ENCODE measurements at places on chromosomes 6 and 20.
A peak's percentile ranks its signal among the peaks of the same experiment; 100 is the strongest.

DNA sequence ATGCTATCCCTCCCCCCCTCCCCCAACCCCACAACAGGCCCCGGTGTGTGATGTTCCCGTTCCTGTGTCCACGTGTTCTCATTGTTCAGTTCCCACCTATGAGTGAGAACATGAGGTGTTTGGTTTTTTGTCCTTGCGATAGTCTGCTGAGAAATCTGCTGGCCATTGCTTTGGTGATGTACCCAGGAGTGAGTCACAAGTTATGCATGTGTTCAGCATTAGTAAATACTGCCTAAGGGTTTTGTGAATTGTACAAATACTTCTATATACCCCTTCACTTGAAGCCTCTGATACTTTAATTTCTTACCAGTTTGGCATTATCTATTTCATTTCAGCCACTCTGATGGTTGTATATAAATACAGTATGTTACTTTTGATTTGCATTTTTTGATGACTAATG, 711.3 kb upstream of the GJE1 start:
- H3K27me3 ChIP-seq, result no peaks in the 10 kb centered on the region
- H3K27ac ChIP-seq, result no peak overlapping the region
- peaks cover 12% of the 10 kb centered on the region for H3K36me3 ChIP-seq
- H3K4me3 ChIP-seq, result no peak overlapping the region

- no peak overlapping the region for H3K27ac ChIP-seq
- H3K4me1 ChIP-seq, result 0 out of 2 replicates have a peak, but pooled peaks cover 6% of the 10 kb centered on the region
- H3K27me3 ChIP-seq, result no peaks in the 10 kb centered on the region
- no peaks in the 10 kb centered on the region for H3K36me3 ChIP-seq
Observed at GRCh38 chr6:97123112-97123511, 159.9 kb downstream of the MMS22L start.

GRCh38 chr6:1858196-1858595, 248.5 kb downstream of the FOXC1 start:
- H3K27ac ChIP-seq, result no peak overlapping the region
- no peaks in the 10 kb centered on the region for H3K27me3 ChIP-seq
- H3K4me1 ChIP-seq, result peaks cover 54% of the 10 kb centered on the region

- H3K4me1 ChIP-seq, result peaks cover 13% of the 10 kb centered on the region
- peaks cover 7% of the 10 kb centered on the region for H3K27me3 ChIP-seq
- H3K4me3 ChIP-seq, result no peak overlapping the region
- no peaks in the 10 kb centered on the region for H3K36me3 ChIP-seq
- no peak for DNase-seq
Observed at GRCh38 chr20:59214606-59215547, 51.3 kb downstream of the ZNF831 start.

DNA sequence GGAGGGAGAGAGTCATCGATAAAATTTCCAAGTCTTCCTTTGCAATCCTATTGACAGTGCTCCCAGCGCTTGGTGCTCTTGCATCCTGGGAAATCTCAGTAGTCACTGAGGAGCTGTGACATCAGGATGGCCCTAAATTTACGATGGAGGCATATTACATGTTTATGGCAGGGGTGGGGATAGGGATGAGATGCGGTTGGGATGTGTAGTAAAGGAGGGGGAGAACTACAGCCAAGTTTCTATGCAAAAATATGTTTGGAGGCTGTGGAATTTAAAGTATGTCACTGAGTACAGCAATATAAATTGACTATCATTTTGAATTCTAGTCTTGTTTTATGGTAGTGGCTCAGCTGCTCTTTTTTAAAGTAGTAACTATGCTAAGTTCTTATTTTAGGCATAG, 544.9 kb downstream of the PKHD1 start:
- H3K4me1 ChIP-seq, result peaks cover 24% of the 10 kb centered on the region
- H3K36me3 ChIP-seq, result no peaks in the 10 kb centered on the region
- no peak for DNase-seq
- no peak overlapping the region for H3K4me3 ChIP-seq
- H3K27me3 ChIP-seq, result no peaks in the 10 kb centered on the region

DNA sequence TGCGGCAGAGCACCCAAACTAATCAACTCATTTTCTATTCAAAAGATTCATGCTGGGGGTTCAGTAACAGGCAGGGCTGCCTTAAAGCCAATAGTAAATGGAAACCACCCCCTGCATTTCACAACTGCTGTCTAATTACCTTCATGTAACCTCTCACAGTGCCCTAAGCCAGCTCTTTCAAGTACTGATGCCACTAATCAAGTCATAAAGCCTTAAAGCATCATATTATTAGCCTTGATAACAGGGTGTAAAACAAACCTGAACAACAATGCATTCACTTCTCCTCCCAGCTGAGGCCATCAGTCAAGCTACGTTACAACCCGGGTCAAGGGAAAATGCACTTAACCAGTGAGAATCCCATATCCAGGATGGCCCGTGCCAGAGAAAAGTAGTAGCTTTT, 33.0 kb downstream of the TRERF1 start:
- peaks cover 60% of the 10 kb centered on the region for H3K4me1 ChIP-seq
- no peak overlapping the region for H3K27ac ChIP-seq
- no peaks in the 10 kb centered on the region for H3K27me3 ChIP-seq
- peaks cover 8% of the 10 kb centered on the region for H3K36me3 ChIP-seq
- no peak overlapping the region for H3K4me3 ChIP-seq

GRCh38 chr6:167644412-167645132, 182.1 kb upstream of the AFDN start:
- H3K4me3 ChIP-seq, result no peak overlapping the region
- H3K27me3 ChIP-seq, result no peaks in the 10 kb centered on the region
- no peak overlapping the region for H3K27ac ChIP-seq
- no peaks in the 10 kb centered on the region for H3K36me3 ChIP-seq
- H3K4me1 ChIP-seq, result peaks cover 27% of the 10 kb centered on the region

GRCh38 chr6:36216559-36216958, 20.0 kb downstream of the BRPF3 start:
- H3K4me3 ChIP-seq, result no peak overlapping the region
- H3K4me1 ChIP-seq, result no peaks in the 10 kb centered on the region
- no peak for DNase-seq
- H3K27ac ChIP-seq, result no peak overlapping the region
- no peaks in the 10 kb centered on the region for H3K27me3 ChIP-seq

DNA sequence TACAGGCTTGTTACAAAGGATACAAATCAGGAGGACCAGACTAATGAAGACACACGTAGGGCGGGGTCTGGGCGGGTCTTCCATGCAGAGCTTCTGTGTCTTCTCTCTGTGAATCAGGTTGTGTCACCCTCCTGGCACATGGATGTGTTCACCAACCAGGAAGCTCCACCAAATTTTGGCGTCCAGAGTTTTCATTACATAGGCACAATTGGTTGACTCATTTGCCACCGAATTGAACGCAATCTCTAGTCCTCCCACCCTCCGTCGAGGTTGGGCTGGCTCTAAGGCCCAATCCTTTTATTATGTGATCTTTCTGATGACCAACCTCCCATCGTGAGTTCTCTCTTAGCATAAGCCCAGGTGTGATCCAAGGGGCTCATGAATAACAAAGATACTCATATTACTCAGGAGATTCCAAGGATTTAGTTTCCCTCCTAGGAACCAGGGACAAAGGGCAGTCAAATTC, 36.3 kb upstream of the DDR1 start:
- peaks cover 15% of the 10 kb centered on the region for H3K27me3 ChIP-seq
- peak; percentile 35 for DNase-seq
- peak overlapping the region; percentile 100 for H3K27ac ChIP-seq
- peak overlapping the region; percentile 83 for H3K4me3 ChIP-seq

DNA sequence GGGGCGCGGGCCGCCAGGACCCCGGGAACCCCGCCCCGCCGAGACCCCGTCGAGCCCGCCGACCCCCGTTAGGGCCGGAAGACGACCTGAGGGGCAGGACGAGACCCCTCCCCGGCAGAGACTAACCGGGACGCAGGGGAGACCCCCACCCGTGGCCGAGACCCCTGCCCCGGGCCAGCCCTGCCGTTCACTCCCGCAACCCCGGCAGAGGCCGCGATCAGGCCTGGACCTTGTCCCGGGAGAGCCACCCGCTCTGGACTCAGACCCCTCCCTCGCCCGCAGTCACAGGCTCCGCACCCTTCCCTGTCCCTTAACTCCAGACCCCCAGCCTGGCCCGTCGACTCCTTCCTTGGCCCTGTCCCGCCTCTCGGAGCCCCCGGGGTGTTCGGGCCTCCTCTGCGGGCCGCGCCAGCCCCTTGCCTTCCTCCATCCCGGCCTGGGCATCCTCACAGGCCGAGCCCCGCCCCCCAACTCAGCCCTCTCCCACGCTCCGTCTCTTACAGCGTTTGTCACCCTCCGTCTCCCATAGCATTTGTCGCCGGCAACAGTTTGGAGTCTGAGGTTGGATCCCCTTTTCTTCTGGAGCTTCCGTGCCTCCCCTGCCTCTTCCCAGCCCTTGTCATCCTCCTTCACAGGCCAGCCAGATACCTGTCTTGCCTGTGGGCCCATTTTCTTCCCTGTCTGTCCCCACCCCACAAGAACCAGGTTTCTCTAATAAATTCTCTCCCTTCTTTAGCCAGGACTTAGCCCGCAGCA, 569 bp downstream of the TCEA2 start:
- peak overlapping the region; percentile 82 for H3K4me3 ChIP-seq
- H3K36me3 ChIP-seq, result no peaks in the 10 kb centered on the region
- H3K4me1 ChIP-seq, result peaks cover 32% of the 10 kb centered on the region
- no peak overlapping the region for H3K27ac ChIP-seq

DNA sequence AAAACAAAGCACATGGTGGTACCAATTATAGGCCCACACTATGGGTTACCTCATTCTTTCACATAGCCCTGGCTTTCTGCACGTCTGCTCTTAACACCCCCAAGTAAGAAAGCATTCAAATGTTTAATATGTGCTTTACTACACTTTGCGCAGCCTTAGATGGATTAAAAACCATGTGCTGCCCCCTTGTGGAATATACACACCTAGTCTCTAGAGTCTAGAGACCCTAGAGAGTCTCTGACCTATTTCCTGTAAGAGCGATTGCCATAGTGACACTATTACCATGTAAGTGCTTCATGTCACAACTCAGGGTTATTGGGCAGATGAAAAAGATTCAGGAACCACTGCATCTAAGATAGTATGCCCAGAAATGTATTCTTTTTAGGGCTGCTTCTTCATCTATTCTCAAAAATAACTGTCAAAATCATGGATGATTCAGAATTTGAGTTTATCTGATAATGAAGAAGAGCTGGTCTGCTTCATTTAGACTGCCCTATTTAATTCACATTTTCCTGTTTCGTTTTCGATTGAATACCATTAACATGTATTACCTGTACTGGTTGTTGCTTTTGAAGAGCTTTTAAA, 186.3 kb downstream of the ADGB start:
- H3K4me3 ChIP-seq, result no peak overlapping the region
- no peaks in the 10 kb centered on the region for H3K27me3 ChIP-seq
- no peak for DNase-seq
- H3K36me3 ChIP-seq, result no peaks in the 10 kb centered on the region
- no peak overlapping the region for H3K27ac ChIP-seq

- no peak for DNase-seq
- no peaks in the 10 kb centered on the region for H3K27me3 ChIP-seq
- peaks cover 12% of the 10 kb centered on the region for H3K4me1 ChIP-seq
- no peak overlapping the region for H3K27ac ChIP-seq
Observed at GRCh38 chr6:37850260-37850659, 30.7 kb downstream of the ZFAND3 start.

DNA sequence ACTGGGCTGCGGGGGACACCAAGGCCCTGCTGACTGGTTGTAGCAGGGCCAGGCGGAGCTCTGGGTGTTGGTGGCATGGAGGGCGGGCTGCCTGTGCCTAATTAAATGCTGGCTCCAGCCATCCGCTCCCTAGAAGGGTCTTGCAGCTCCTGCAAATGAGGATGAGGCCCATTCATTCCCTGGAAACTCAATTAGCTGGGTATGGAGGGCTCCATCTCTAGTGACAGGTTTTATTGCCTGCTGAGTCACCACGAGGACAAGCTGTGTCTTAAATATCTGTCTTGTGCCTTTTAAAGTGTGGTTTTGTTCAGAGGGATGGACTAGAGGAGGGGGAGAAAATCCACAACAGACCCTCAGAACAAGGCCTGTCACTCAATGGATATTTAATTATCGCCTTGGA, 60.9 kb downstream of the SULF2 start:
- no peak overlapping the region for H3K4me3 ChIP-seq
- no peak overlapping the region for H3K27ac ChIP-seq
- peaks cover 14% of the 10 kb centered on the region for H3K4me1 ChIP-seq
- DNase-seq, result no peak
- H3K27me3 ChIP-seq, result no peaks in the 10 kb centered on the region
- peaks cover 10% of the 10 kb centered on the region for H3K36me3 ChIP-seq

- no peak for DNase-seq
- H3K27me3 ChIP-seq, result no peaks in the 10 kb centered on the region
- no peak overlapping the region for H3K27ac ChIP-seq
Observed at GRCh38 chr6:23175391-23175790, 606.0 kb downstream of the HDGFL1 start.

DNA sequence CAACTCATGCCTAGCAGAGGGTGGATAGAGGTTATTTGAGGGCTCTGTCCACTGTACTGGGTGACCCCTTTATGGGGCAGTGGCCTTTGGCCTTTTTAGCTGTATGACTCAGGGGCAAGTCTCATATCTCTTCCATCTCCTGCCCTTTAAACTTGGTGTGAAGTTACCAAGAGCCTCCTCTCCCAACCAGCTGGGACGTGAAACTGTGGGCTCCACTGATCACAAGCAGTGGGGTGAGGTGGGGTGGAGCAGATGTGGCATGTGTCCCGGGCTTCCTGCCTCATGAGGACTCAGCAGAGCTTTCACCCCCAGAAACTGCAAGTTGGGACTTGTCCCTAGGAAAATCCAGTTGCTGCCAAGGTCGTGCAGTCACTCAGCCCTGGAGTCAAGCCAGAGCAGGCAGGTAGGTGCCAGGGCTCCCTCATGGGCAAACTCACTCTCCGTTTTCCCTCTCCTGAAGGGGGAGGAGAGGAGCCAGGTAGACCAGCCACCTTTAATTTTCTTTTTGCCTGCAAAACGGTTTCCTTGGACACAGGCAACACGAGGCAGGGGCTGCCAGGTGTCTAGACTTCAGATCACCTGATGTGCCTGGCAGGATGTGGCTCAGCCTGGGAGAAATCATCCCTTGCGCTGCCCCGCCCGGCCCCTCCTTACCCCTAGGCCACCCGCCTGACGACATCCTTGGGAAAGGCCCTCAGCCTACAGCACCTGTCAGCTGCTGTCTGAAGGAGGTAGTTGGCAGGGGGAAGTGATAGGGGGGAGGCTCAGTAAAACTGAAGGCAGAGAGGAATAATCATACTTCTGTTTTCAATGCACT, 4.0 kb downstream of the CDKN1A start:
- H3K27ac ChIP-seq, result 0 out of 2 replicates have a peak overlapping the region, but pooled peaks have one; percentile 64
- H3K4me1 ChIP-seq, result peaks cover 31% of the 10 kb centered on the region
- H3K36me3 ChIP-seq, result peaks cover 37% of the 10 kb centered on the region
- no peak for DNase-seq
- peak overlapping the region; percentile 50 for H3K4me3 ChIP-seq
- H3K27me3 ChIP-seq, result peaks cover 28% of the 10 kb centered on the region

- peaks cover 6% of the 10 kb centered on the region for H3K36me3 ChIP-seq
- peaks cover 16% of the 10 kb centered on the region for H3K4me1 ChIP-seq
- no peaks in the 10 kb centered on the region for H3K27me3 ChIP-seq
Observed at GRCh38 chr6:73652637-73653570, 888 bp downstream of the SLC17A5 start.

DNA sequence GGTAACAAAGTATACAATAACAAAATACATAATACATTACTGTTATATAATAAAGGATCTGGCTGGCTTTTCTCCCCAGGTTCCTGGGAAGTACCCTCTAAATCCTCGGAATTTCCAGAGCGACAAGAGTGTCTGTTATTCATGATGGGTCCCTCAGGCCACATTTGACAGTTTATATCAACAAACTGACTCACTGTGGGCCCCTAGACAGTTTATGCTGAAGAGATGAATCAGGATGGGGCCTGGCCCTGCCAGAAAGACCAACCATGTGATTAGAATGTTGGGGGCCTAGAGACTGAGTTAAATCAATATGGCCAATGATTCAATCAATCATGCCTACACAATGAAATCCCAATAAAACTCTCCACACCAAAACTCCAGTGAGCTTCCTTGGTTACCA, 13.5 kb downstream of the USP45 start:
- H3K27ac ChIP-seq, result no peak overlapping the region
- no peaks in the 10 kb centered on the region for H3K27me3 ChIP-seq
- no peak overlapping the region for H3K4me3 ChIP-seq
- no peaks in the 10 kb centered on the region for H3K4me1 ChIP-seq

All from WTC11 (cell line).